HEK293T (cell line): ENCODE measurements at places on chromosomes 2 and 18.

GRCh38 chr18:40546875-40547274 lies 1408.2 kb upstream of the PIK3C3 start:
- no peak for DNase-seq

DNA sequence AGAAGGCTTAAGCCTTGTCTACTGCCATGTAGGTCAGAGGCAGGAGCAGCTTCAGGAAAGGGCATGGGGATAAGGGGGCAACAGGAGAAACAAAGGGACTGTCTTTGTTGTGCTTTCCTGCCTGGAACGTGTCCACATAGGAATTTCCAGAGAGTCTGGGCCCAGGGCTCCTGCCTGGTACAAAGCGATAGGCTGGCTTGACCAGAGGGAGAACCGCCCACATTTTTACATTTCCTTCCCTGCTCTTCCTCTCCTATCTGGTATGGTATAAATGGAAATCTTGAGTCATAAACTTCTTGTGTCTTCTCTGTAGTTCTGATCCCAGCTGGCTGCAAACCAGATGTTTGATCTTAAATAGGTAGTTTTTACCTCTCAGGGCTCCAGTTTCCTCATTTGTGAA lies 414.8 kb downstream of the HRH4 start:
- DNase-seq: no peak

GRCh38 chr18:57797209-57797651 lies 5.9 kb downstream of the ATP8B1 start:
- no peak for DNase-seq

- DNase-seq: no peak
These were observed 97.6 kb downstream of the C1D start for GRCh38 chr2:67965246-67965645.

GRCh38 chr2:203802342-203803052 lies 65.1 kb upstream of the CTLA4 start:
- DNase-seq: no peak

DNA sequence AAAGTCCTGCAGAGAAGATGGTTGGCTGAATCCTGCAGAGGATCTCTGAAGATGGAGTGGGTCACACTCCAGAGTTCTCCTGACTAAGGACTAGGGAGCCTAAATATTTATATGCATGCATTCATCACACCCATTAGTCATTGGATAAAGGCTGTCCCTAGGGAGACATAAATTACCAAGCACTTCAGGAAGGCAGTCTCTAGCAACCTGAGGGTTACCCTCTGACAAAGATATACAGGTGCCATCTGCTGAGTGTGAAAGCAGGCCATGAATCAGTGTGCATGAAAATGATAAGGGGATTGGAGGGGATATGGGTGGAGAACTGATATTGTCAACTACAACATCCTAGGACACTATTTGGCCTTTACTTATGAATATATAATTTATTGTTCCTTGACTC lies 294.8 kb upstream of the DDX18 start:
- DNase-seq: no peak

DNA sequence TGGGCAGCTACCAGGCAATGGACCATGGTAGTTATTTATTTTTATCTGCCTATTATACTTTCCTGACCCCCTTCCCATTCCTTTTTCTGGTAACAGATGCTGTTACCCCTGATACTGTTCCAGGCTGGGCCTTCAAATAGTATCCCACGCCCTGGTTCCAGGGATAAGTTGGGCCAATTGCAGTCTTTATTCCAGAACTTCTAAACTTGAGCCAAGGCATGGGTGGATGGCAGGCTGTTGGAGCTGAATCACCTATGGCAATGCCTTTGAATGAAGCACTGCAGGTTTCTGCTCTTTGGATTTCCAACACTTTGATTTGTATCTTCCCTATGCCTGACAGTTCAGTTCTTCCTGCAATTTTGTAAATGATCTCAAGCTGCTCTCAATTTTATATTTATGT lies 99.2 kb upstream of the LHCGR start:
- DNase-seq: no peak

- no peak for DNase-seq
These were observed 10.0 kb downstream of the FHOD3 start for GRCh38 chr18:36307513-36307912.

DNA sequence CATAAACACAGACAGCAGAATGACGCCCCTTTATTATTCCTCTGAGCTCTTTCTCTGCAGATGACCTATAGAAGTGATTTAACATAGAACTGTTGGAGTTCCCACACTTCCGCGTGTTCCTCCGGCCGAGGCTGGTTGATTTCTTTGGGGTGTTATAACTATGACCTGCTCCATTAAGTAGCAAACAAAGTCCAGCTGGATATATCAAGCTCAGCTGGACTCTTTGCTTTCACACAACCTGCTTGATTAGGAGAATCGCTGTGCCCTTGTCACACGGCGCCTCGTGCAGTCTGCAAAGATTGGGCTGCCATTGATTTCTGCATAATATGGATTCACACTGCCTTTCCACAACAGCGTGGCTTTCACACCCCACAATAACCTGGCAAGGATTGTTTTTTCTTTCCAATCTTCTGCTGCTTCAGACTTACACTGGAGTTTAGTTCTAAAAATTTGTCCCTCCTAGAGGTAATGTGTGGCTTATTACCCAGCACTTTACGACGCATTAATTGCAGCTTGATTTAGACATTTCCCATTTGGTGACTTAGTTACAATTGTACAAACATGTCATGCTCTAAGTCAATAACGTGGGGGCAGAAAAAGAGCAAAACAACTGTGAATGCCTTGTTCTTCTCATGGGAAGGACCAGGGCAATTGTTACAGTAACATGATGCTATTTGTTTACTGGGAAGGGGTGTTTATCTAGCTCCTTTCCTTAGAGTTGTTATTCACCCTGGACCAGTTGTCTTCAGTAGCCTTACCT lies 485.7 kb downstream of the TXNL1 start:
- DNase-seq: no peak

DNA sequence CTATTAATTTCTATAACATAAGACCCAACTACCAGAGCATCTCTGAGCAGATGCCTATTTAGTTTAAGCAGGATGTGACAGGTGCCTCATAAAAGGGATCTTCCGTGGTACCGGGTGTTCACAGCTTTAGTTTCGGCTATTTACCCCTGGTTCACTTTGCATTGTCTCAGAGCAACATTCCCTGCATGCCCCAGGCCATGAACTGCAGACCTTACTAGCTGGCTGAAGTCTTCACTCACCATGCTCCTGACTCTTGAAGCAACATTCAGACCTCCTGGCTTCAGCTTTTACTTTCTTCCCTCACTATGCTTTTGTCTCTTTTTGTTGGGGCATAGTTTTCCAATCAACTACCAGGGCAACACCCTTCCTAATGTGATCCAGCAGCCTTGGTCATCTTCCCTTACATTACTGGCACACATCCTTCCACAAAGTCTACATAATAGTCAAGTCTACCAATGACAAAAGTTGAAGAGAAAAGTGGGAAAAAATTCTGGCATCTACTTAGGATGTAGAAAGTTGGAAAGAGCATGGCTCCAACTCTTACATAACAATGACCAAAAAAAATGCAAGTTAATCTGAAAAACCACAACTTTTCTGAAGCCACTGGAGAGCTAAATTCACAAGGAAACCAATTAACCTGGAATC lies 99.2 kb downstream of the SESTD1 start:
- no peak for DNase-seq

DNA sequence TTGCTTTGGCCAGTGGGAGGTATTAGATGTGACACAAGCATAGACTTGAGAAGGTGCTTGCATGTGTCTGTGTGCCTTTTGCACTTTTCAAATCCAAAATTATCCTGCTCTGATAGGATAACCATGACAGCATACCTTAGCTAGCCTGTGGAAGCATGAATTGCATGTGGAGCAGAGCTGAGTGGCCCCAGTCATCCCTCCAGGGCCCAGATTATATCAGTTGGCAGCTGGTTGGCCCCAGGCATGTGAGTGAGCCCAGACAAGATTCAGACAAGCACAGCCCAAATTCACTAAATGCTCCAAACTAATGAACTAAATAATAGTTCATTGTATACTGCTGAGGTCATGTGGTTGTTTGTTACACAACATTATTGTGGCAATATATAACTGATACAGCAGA lies 18.8 kb downstream of the TACR1 start:
- DNase-seq: no peak

DNA sequence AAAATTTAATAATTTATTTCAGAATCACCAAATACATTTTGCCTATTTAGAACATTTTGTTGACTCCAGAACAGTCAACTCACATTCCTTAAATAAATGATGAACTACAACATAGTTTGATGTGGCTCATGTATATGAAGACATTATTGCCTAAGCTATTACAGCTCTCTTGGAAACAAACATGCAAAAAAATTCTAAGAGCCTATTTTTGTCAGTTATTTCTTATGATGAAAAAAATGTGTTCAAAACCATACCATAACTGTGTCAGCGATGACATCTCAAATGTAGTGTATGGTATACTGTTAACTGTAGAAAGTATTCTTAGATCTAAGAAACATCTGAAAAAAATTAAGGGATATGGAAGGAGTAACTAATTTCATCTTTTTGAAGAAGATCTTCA lies 6.3 kb upstream of the EMILIN2 start:
- no peak for DNase-seq

DNA sequence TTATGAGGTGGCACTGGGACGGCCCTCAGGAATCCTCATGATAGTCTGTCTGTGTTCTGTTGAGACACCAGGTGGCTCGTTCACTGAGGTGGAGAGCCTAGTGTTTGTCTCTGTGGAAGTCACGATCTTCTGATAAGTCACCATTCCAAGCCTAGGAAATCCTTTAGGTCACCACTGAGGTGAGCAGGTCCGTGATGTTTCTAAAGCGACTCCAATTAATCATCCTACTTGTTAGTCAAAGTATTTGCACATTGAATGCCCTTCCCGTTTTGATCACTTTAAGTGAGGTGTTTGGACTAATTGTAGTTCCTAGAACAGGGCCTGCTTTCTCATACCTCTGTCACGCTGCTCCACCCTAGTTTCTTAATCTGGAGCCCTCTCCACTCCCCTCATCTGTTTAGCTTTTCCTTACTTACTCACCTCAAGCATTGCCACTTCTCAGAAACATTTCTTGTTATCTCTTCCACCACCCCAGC lies 28.0 kb upstream of the DSG3 start:
- DNase-seq: no peak

GRCh38 chr2:213958086-213958485 lies 452.8 kb upstream of the VWC2L start:
- no peak for DNase-seq

DNA sequence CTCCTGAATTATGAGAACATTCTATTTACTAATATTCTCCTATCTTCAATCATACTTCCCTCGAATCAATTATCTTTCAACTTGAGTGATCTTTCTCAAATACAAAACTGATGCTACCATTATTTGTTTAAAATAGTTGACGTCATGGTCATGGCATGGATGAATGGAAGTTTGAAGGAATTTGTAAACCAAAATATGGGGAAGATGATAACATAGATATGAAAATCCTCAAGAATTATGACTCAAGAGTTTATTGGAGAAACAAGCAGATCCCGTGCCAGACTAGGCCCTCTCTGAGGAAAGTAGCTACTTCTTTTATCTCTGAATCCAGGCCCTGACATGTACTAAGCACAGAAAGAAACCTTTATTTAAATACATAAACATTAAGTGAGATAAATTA lies 270.4 kb upstream of the MC4R start:
- no peak for DNase-seq

- no peak for DNase-seq
These were observed 31.9 kb downstream of the SNORC start for GRCh38 chr2:232901736-232902578.

DNA sequence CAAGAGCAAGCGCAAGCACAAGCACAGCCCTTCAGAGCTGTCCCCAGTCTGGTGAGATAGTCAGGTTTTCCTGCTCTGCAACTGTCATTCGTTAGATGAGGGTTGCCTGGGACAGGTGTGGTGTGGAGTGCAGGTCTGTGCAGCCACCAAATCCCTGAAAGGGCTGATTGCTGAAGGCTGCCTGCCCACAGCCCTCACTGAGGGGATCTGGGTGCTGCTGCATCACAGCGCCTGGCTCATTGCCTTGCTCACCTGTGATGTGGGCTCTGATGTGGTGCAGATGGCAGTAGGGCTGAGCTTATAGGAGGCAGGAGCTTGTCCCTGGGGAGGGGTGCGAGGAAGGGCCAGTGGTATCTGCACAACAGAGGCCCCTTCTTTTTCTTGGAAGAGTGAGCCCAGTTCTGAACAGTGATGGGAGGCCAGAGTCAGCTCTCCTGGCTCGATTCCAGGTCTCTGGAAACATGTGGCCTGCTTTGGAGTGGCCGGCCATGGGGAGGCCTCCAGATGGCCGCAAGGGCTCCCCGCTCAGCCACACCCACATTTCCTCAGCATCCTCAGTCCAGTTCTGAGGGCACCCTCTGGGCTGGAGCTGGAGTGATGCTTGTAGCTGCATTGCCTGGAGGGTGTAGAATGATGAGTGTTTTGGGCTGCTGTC lies 11.4 kb downstream of the UBE2F start:
- no peak for DNase-seq

- DNase-seq: no peak
These were observed 431.1 kb upstream of the CDH19 start for GRCh38 chr18:67035026-67035425.

- peak; percentile 32 for DNase-seq
These were observed 785 bp downstream of the CLASP1 start for GRCh38 chr2:121648206-121649148.

DNA sequence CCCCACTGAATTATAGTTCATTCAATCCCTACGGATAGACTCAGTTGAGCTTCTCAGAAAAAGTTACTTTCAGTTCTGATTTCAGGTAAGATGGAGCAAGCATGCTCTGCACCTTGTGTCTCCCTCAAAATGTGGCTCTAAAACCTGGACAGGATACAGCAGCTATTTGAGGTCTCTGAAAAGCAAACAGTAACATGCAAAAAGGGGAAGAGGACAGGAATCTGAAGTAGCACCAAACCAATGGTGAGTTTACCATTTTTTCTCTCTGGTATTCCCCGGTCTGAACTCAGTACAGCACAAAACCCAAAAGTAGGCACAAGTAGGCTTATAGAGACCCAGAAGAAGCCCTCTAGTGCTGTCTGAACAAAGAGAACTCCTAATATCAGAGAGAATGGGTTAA lies 34.1 kb downstream of the LANCL1 start:
- DNase-seq: no peak
